Naive thymus-derived CD8-positive, alpha-beta T cell (primary cell): ENCODE measurements at places on chromosomes 7 and 10. TPM values are rescaled to one million over a fixed set of nuclear protein-coding genes. Genes with fewer than 3 reads are reported as not detected.

- no peak for DNase-seq
- H3K27ac ChIP-seq = no peak overlapping the region
- peaks cover 2% of the 10 kb centered on the region for H3K27me3 ChIP-seq
Measured at GRCh38 chr10:75838486-75838885, 407.1 kb downstream of the LRMDA start.

SOSTDC1 gene
- polyA plus RNA-seq = not detected

SRI gene
- polyA plus RNA-seq = 187 TPM

SBDS gene
- polyA plus RNA-seq = 82.1 TPM

TCAF2 gene
- polyA plus RNA-seq = 9.2 TPM

DNA sequence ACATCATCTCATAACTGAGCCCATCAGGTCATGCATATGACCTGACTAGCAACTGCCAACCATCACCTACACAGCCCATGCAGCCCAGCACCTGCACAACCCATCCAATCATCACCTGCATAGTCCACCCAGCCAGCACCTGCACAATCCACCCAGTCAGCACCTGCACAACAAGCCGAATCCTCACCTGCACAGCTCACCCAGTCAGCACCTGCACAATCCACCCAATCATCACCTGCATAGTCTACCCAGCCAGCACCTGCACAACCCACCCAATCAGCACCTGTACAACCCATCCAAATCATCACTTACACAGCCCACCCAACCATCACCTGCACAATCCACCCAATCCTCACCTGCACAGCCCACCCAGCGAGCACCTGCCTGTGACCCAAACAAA lies 33.4 kb upstream of the WDFY4 start:
- DNase-seq = no peak
- H3K4me1 ChIP-seq = peaks cover 2% of the 10 kb centered on the region
- H3K4me3 ChIP-seq = no peak overlapping the region

UPK3BL2 gene
- 0.44 TPM for polyA plus RNA-seq

- H3K27me3 ChIP-seq = no peaks in the 10 kb centered on the region
- peaks cover 5% of the 10 kb centered on the region for H3K36me3 ChIP-seq
- H3K27ac ChIP-seq = no peak overlapping the region
- no peak for DNase-seq
Measured at GRCh38 chr10:26378861-26379294, 59.3 kb upstream of the APBB1IP start.

DNA sequence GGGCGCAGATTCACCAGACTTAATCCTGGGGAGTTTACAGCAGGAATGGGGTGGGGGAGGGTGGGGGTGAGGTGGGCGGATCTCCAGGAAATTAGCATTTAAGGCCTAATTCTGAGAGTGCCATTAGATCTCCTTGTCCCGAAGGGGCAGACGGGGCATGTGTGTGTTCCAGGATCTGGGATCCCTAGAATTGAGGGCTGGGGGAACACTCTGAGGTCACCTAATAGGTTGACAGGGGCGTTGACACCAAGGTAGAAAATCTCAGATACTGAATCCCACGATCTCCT lies 9.4 kb upstream of the EPHB4 start:
- H3K4me1 ChIP-seq = peaks cover 14% of the 10 kb centered on the region
- H3K27ac ChIP-seq = peak overlapping the region; percentile 91
- peak overlapping the region; percentile 85 for H3K4me3 ChIP-seq
- no peaks in the 10 kb centered on the region for H3K36me3 ChIP-seq
- no peak for DNase-seq
- no peaks in the 10 kb centered on the region for H3K27me3 ChIP-seq

DNA sequence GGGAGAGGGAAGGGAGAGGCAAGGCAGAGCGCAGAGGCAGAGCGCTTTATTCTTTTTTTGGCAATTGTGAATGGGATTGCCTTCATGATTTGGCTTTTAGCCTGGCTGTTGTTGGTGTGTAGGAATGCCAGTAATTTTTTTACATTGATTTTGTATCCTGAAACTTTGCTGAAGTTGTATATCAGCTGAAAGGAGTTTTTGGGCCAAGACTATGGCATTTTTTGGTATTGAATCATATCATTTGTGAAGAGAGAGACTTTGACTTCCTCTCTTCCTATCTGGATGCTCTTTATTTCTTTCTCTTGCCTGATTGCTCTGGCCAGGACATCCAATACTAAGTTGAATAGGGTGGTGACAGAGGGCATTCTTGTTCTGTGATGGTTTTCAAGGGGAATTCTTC lies 291.3 kb downstream of the REEP3 start:
- DNase-seq = no peak
- H3K4me1 ChIP-seq = no peaks in the 10 kb centered on the region
- peaks cover 9% of the 10 kb centered on the region for H3K27me3 ChIP-seq
- H3K27ac ChIP-seq = no peak overlapping the region
- H3K4me3 ChIP-seq = no peak overlapping the region

DNA sequence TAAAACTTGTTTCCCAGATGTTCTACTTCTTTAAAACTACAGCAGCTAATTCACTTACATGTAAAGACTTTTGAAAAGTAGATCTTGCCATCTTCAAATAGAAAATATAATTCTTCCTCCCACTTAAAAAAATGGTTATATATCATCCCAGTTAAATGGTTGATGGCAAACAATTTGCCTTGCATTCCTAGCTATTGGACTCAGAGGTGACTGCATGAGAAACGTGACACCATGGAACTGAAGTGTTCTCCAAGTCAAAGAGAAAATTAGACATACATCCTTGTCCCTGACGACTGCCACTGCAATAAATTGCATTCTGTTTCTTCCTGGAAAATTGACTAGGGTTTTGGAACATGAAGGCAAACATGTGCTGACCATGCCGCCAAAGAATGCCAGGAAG lies 95.0 kb upstream of the POM121L12 start:
- H3K4me3 ChIP-seq = no peak overlapping the region
- no peak for DNase-seq
- H3K27ac ChIP-seq = no peak overlapping the region
- no peaks in the 10 kb centered on the region for H3K4me1 ChIP-seq
- H3K27me3 ChIP-seq = no peaks in the 10 kb centered on the region
- no peaks in the 10 kb centered on the region for H3K36me3 ChIP-seq

GRCh38 chr10:115657161-115657860 lies 564.1 kb downstream of the ATRNL1 start:
- H3K36me3 ChIP-seq = no peaks in the 10 kb centered on the region
- no peaks in the 10 kb centered on the region for H3K4me1 ChIP-seq
- no peaks in the 10 kb centered on the region for H3K27me3 ChIP-seq

- H3K4me3 ChIP-seq = no peak overlapping the region
- H3K27ac ChIP-seq = no peak overlapping the region
- no peak for DNase-seq
- no peaks in the 10 kb centered on the region for H3K4me1 ChIP-seq
- H3K27me3 ChIP-seq = no peaks in the 10 kb centered on the region
- H3K36me3 ChIP-seq = no peaks in the 10 kb centered on the region
Measured at GRCh38 chr10:120609006-120609405, 152.0 kb downstream of the PLPP4 start.

DNA sequence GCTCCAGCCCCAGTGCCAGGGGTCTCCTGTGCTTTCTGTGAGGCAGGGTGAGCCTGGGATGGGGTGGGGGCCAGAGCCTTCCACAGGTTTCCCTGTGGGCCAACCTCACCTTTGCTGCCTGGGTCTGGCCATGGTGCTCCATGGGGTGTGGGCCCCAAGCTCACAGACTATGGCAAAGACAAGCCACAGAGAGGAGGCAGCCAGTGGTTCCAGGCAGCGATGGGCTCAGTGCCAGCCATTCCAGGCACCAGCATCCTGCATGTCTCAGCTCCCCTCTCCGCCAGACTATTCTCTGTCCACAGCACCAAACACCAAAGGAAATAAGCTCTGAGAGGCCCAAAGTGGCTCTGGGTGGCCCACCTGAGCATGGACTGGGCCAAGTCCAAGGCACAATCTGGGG lies 133.5 kb downstream of the PTPN20 start:
- no peak for DNase-seq
- peaks cover 23% of the 10 kb centered on the region for H3K4me1 ChIP-seq
- H3K27ac ChIP-seq = no peak overlapping the region
- H3K4me3 ChIP-seq = no peak overlapping the region
- H3K36me3 ChIP-seq = no peaks in the 10 kb centered on the region
- no peaks in the 10 kb centered on the region for H3K27me3 ChIP-seq

DNA sequence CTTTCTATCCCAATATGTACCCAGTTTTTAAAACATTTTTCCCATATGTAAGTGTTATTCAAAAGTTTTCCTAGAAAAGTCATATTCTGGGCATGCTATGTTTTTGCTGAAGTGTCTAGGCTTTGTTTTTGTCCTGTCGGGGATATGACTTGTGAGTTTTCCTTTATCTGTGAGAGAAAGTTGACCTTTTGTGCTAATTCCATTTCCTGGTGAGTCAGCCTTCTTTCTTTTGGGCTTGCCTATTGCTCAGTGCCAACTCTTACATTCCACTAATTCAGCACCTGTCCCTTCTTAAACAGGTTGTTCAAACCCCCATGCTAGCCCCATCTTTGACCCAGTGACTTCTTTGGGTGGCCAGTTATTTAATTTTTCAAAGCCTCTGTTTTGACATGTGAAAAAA lies 146.2 kb downstream of the AHR start:
- H3K4me1 ChIP-seq = no peaks in the 10 kb centered on the region
- no peak for DNase-seq
- H3K27ac ChIP-seq = no peak overlapping the region
- H3K27me3 ChIP-seq = peaks cover 4% of the 10 kb centered on the region
- no peaks in the 10 kb centered on the region for H3K36me3 ChIP-seq

DNA sequence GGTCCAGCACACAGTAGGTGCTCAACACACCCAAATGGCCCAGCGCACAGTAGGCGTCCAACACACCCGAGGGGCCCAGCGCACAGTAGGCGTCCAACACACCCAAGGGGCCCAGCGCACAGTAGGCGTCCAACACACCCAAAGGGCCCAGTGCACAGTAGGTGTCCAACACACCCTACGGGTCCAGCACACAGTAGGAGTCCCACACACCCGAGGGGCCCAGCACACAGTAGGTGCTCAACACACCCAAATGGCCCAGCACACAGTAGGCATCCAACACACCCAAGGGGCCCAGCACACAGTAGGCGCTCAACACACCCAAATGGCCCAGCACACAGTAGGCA lies 80.8 kb downstream of the FOXL3 start:
- H3K27me3 ChIP-seq = no peaks in the 10 kb centered on the region
- no peak for DNase-seq
- no peaks in the 10 kb centered on the region for H3K36me3 ChIP-seq
- no peak overlapping the region for H3K27ac ChIP-seq

DNA sequence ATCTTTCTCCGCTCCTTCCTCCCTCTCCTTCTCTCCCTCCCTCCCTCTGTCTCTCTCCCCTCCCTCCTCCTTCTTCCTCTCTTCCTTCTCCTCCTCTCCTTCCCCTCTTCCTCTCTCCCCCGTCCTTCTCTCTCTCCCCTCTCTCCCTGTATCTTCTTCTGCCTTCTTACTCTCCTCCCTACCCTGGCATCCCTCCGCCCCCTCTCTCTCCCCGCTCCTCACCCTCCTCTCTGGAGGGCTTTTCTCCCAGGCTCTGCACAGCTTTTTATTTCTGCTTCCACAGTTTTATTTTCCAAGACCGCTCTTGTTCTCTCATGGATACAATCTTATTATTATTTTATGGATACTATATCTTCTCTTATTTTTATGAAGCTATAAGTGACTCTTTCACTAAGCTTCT lies 32.6 kb downstream of the AP5Z1 start:
- no peak overlapping the region for H3K27ac ChIP-seq
- no peak for DNase-seq
- peak overlapping the region; percentile 62 for H3K4me3 ChIP-seq
- H3K27me3 ChIP-seq = peaks cover 2% of the 10 kb centered on the region
- H3K36me3 ChIP-seq = no peaks in the 10 kb centered on the region

- no peaks in the 10 kb centered on the region for H3K36me3 ChIP-seq
- H3K27ac ChIP-seq = no peak overlapping the region
- H3K27me3 ChIP-seq = peaks cover 9% of the 10 kb centered on the region
- no peak for DNase-seq
- H3K4me3 ChIP-seq = no peak overlapping the region
Measured at GRCh38 chr7:32158751-32159745, 88.8 kb upstream of the PDE1C start.

- H3K27ac ChIP-seq = no peak overlapping the region
- H3K4me3 ChIP-seq = no peak overlapping the region
- no peaks in the 10 kb centered on the region for H3K4me1 ChIP-seq
- DNase-seq = no peak
- peaks cover 28% of the 10 kb centered on the region for H3K36me3 ChIP-seq
- H3K27me3 ChIP-seq = no peaks in the 10 kb centered on the region
Measured at GRCh38 chr7:127961786-127962453, 69.3 kb downstream of the LRRC4 start.

DNA sequence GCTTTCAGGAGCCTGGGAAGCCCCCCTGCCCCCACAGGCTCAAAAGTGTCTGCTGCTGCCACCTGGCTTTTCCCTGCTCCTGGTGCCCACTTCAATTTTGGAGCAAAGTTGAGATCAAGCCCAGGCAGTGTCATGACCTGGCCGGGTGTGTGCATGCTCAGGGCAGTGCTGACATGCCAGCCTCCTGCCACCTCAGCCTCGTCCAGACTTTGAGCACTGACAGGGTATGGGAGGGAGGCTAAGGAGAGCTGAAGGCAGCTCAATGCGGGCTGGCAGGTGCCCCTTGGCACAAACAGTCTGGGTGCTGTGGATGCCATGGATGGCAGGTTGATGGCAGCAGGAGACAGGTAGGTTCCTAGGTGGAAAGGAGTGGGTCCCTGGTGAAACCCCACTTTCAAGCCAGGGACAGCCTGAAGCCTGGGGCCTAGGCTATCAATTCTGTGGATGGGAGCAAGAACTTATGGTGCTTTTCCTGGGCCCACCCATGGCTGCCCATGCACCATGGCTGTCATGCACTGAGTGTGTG lies 12.3 kb upstream of the ECHDC3 start:
- DNase-seq = no peak
- H3K27ac ChIP-seq = no peak overlapping the region
- peaks cover 9% of the 10 kb centered on the region for H3K36me3 ChIP-seq
- no peak overlapping the region for H3K4me3 ChIP-seq
- peaks cover 5% of the 10 kb centered on the region for H3K27me3 ChIP-seq

GRCh38 chr7:128243273-128243672 lies 2.2 kb downstream of the LEP start:
- H3K4me1 ChIP-seq = no peaks in the 10 kb centered on the region
- H3K4me3 ChIP-seq = no peak overlapping the region
- DNase-seq = no peak
- no peak overlapping the region for H3K27ac ChIP-seq
- no peaks in the 10 kb centered on the region for H3K36me3 ChIP-seq
- H3K27me3 ChIP-seq = peaks cover 31% of the 10 kb centered on the region

DNA sequence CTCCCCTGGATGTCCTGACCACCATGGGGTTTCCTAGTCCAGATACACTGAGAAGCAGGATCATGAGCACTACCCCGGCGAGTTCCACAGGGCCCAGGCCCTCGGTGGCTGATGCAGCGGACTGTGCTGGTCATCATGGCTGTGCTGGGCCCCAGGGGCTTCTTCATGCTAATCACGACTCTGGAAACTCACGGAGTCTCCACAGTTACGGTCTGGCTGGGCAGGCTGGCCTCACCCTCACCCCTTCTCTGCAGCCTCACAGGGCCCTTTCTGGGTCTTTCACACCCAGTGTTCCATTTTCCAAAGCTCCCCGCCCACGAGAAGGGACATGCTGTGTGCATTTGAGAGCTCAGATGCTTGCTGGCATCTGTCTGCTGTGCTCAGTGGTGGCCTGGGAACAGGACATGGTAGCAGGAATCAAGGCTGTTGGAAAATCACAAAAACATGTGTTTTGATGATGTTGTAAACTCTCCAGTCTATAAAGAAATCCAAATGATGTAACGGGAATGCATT lies 119.0 kb downstream of the PTPN20 start:
- no peaks in the 10 kb centered on the region for H3K4me1 ChIP-seq
- no peak overlapping the region for H3K27ac ChIP-seq
- no peak overlapping the region for H3K4me3 ChIP-seq
- no peaks in the 10 kb centered on the region for H3K36me3 ChIP-seq
- H3K27me3 ChIP-seq = no peaks in the 10 kb centered on the region
- no peak for DNase-seq

WDFY4 gene
- polyA plus RNA-seq = 0.35 TPM

GRCh38 chr10:50636618-50637579 lies 13.1 kb upstream of the SGMS1 start:
- H3K36me3 ChIP-seq = no peaks in the 10 kb centered on the region
- peaks cover 32% of the 10 kb centered on the region for H3K4me1 ChIP-seq
- H3K27ac ChIP-seq = peak overlapping the region; percentile 34
- no peak for DNase-seq
- no peaks in the 10 kb centered on the region for H3K27me3 ChIP-seq
